ENCODE measurements at places on chromosomes 7 and 10.

DNA sequence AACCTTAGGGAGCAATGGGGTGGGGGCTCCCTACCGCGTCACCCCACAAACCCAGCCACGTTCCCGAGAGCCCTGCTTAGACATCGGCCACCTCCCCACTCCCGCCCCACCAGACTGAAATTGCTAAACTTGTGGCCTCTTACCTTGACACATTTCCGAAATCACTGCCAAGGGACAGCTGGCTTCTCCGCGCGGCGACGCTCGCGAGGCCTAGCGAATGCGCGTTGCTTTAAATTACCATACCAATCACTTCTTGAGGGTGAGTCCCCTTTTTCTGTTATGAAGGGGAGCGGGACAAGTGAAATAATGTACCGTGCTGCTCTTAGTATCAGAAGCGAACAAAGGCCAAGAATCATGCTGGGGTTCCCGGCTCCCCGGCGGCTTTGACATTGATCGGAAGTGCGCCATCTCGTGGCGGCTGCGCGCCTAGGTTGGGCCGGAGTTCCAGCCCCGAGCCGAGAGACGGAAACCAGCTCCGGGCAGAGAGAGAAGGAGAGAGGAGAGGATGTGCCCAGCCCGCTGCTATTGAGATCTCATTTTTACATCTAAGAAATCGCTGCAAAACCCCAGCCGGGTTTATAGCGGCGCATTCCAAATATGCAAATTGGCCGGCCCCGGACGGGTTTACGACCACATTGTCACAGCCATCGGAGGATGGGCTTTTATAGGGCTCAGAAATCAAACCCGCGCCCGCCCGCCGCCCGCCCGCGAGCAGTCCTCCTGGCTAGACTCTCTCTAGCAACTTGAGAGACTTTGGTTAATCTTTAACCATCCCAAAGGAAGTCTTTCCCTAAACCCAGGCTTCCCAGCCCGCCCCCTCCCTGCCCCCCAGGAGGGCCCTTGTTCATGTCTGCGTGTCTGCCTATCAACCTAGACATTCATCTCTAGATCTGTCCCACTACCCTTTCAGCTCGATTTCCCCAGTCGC lies 5.3 kb downstream of the HOXA11 start:
- peak; percentile 88 for DNase-seq

- DNase-seq = no peak
These were observed 41.3 kb downstream of the INHBA start for GRCh38 chr7:41661596-41661995.

DNA sequence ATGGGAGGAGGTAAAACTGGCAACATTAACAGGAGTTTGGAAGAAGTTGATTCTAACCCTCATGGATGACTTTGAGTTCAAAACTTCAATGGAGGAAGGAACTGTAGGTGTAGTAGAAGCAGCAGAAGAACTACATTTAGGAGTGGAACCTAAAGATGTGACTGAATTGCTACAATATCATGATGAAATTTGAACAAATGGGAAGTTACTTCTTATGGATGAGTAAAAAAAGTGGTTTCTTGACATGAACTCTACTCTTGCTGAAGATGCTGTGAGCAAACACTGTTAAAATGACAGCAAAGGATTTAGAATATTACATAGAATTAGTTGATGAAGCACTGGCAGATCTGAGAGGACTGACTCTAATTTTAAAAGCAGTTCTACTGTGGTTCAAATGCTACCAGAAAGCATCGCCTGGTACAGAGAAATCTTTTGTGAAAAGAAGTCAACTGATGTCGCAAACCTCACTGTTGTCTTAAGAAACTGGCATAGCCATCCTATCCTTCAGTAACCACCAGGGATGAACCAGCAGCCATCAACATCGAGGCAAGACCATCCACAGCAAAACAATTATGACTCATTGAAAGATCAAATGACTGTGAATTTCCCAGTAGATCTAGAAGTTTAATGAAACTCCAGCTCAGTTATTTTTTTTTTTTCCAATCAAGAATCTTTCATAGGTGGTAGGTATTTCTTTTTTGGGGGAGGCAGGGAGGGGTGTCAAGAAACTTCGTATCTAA lies 20.8 kb downstream of the BRAF start:
- no peak for DNase-seq

GRCh38 chr7:80942261-80943041 lies 23.6 kb upstream of the SEMA3C start:
- DNase-seq = peak; percentile 94

DNA sequence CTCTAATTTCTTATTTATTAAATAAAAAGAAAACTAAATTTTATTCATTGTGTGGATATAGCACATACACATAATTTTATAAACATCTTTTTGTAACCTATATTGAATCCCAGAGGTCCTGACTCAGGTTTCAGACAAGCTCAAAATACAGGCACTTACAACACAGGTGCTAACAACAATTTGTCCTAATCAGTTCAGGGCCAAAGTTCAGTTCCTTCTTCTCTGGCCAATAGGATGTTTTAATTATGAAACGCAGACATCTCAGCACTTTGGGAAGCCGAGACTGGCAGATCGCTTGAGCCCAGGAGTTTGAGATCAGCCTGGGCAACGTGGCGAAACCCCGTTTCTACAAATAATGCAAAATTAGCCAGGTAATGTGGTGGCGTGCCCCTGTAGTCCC lies 15.0 kb downstream of the RPA3 start:
- no peak for DNase-seq

- no peak for DNase-seq
These were observed 84.2 kb upstream of the IKZF1 start for GRCh38 chr7:50220273-50220672.

GRCh38 chr10:102419269-102420180 lies 940 bp upstream of the PSD start:
- DNase-seq = peak; percentile 83

- no peak for DNase-seq
These were observed 71.7 kb upstream of the TPK1 start for GRCh38 chr7:144907577-144907976.

- DNase-seq = no peak
These were observed 163.3 kb downstream of the JCAD start for GRCh38 chr10:29896053-29896452.

- DNase-seq = no peak
These were observed 15.5 kb upstream of the GDI2 start for GRCh38 chr10:5828725-5829124.

GRCh38 chr7:131161103-131161502 lies 166.6 kb upstream of the MKLN1 start:
- DNase-seq = no peak

GRCh38 chr10:33293531-33294170 lies 40.8 kb downstream of the NRP1 start:
- DNase-seq = no peak

GRCh38 chr10:99358101-99358500 lies 28.9 kb downstream of the CNNM1 start:
- no peak for DNase-seq
